ENCODE measurements at places on chromosomes 5 and 9.

DNA sequence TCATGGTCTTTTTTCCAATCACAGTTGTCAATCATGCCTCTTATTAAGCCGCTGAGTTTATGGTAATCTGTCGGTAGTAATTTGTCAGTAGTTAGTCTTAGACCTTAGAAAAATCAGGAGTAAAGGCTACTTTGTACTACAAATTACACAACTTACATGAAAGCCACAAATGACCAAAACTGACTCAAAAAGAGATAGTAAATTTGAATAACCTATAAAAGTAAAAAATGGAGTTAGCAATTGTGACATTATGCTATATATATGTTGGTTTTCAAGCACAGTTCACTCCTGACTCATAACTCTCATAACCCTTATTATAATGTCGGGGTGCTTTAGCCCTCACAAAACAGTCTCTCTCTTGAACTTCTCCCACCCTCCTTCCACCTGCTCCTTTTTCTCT lies 251.8 kb downstream of the ROR2 start:
- no peak for DNase-seq

GRCh38 chr9:128344931-128345605 lies 4.7 kb downstream of the SLC27A4 start:
- no peak for DNase-seq

- DNase-seq: no peak
Measured at GRCh38 chr9:137030538-137031527, 1.1 kb downstream of the FUT7 start.

GRCh38 chr9:77673941-77674791 lies 26.0 kb upstream of the GNA14 start:
- DNase-seq: no peak

- peak; percentile 83 for DNase-seq
Measured at GRCh38 chr5:138953387-138954256, 78.5 kb upstream of the LRRTM2 start.

GRCh38 chr5:50733741-50734140 lies 67.3 kb downstream of the PARP8 start:
- no peak for DNase-seq

Measured in mucosa of gallbladder (tissue), 1 donor.